NCI-H524 treated with DMSO at 0.1 percent for 48 hours (cell line): ENCODE measurements at places on chromosomes 11 and 22.

- DNase-seq: peak; percentile 2
Measured at GRCh38 chr11:119919656-119920055, 190.7 kb upstream of the NECTIN1 start.

DNA sequence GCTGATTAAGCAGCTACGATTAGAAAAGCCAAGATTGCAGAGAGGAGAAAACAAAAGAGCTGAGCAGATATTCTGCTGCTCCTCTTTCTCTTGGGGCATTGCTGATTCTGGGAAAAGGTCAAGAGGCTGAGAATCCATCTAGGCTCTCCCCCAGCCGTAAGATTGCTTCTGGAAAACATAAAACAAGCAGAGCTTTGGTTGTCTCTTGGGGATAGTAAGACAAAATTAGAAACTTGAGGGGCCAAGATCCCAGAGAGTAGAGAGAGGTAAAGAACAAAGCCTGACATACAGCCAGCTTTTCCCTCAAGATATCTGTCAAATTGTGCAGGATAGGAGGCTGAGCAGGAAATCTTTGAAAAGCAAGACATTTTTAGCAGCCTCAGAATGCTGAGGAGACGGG lies 158.2 kb downstream of the TTC28 start:
- DNase-seq: no peak

DNA sequence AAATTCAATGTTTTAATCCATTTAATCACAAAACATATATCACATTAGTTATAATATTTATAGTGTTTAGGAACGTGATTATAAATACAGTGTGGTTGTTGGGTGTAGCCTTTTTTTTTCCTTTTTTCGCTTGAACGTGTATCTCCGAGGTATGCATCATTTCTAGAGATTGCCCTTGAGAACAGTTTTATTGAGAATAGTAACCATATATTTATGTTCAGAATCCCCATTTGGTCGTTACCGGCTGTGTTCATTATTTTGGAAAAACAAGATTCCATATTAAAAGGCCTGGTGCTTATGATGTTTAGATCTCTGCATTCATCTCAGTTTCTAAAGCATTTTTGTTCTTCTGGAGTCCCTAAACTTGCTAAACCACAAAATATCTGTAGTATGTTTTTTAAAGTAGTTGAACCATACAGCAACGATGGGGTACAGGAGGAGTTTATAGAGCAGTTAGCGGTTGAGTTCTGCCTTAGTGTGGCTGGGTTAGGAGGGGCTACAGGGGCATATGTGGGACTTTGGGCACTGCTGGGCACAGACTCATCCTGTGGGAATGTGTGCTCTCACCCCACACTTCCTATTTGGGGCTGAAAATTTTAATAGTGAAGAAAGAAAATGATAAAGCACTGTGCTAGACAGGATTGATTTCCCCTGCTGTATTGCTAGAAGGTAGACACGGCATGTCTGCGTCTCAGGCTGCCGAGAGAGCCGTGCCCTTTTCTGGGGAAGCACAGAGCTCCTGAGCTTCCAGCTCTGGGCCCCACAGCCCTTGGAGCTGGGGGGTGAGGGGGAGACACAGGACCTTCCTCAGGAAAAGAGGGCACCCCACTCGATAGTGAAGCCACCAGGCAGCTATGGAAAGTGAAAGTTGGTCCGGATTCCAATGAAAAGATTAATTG lies 81.5 kb upstream of the PPARA start:
- DNase-seq: no peak

DNA sequence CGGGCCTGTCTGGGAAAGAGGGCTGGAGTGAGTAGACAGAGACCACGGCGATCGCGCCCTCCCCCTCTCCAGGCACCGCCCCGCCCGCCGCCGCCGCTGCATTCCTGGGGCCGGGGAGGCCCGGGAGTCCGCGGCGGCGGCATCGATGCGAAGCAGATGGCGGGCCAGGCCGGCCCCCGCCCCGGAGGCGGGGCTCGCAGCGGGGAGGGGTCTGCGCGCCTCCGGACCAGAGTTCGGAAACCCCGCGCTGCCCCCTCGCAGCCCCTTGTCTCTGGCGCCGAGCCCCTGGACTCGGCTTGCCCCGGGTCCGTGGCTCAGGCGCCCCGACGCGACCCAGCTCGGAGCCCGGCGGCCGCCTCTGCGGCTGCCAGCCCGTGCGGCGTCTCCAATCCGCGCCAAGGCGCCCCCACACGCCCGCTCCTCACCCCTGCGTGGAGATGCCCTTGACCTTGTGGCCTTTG lies 1.3 kb downstream of the SCARF2 start:
- DNase-seq: no peak

DNA sequence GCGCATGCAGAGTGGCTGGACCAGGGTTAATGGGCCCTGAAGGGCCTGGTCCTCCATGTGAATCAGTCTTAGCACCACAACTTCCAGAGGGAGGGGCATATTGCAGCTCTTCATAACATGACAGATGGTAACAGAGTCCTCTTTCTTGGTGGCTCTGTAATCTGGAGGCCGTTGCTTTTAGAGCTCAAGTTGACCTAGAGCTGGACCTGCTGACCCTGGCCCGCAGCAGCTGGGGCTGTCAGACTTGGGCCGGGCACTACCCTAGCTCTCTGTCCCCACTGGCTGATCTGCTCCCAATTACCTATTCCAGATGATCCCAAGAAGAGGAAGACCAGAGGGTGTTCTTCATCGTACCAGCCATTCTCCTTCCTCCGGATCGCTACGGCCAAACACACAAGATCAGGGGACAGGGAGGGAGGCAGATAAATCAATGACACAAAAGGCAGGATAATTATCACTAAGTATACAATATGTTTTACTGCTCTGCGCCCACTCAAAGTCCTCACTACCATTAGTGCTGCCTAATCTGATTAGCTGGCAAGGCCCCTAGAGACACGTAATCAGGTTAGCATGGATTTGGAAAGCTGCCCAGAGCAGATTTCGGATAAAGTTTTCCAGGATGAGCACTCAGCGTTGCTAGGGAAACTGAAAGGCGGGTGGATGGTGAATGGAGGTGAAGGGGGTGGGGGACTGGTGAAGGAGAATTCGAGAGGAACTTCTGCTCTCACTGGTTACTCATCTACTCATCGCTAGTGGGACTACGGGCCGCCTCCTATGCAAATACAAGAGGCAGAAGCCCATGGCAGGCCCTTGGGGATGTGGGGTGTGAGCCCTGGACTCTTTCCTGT lies 64.5 kb upstream of the PHOX2A start:
- DNase-seq: peak; percentile 94

GRCh38 chr11:104926771-104927611 lies 28.7 kb upstream of the CASP12 start:
- DNase-seq: no peak
